ENCODE measurements at places on chromosomes 2 and 18.
A peak's percentile ranks its signal among the peaks of the same experiment; 100 is the strongest.

- no peak for DNase-seq
- H3K36me3 ChIP-seq, result no peaks in the 10 kb centered on the region
- no peaks in the 10 kb centered on the region for H3K27me3 ChIP-seq
- peak overlapping the region; percentile 95 for H3K4me3 ChIP-seq
Measured at GRCh38 chr2:231057590-231057989, 923 bp downstream of the PSMD1 start.

DNA sequence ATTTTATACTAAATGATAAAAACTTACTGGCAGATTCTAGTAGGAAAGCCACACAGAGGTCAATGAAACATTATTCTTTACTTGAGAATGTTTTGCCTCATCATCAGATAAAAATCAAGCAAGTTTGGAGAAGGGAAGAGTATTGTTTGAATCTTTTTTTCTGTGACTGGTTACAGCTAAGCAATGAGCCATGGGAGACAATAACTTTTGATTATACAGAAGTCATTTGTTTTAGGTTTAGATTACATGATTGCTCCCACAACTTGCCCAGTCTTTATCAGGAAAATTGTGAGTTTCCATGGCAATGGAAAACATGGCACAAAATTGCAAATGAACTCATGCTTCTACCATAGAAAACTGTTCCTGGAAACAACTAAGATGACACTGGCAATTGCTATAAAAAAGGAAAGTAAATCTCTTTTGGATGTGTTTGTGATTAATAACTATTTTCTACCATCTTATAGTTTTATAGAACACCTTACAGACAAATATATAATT is 476.8 kb downstream of the MBD2 start:
- DNase-seq, result peak; percentile 6
- no peak overlapping the region for H3K4me3 ChIP-seq
- no peak overlapping the region for H3K27ac ChIP-seq
- H3K27me3 ChIP-seq, result no peaks in the 10 kb centered on the region
- H3K36me3 ChIP-seq, result no peaks in the 10 kb centered on the region
- no peaks in the 10 kb centered on the region for H3K4me1 ChIP-seq

DNA sequence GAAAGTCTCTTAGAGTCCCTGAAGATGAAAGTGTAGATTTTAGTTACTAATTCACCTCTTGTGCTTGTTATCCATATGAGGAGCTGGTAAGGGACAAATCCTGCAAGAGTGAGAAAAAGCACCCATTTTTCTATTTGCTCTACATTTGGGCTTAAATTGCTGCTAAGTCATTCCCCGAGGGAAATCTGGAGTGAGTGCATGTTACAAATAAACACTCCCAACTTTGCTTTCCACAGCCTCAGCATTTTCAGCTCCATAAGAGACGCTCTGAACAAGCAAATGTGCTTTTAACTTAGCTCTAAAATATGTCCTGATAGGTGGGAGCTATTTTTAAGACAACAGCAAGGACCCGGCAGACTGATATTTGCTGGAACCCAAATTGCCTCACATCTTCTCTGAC is 126.7 kb downstream of the DPP10 start:
- H3K27ac ChIP-seq, result no peak overlapping the region
- DNase-seq, result no peak
- H3K4me1 ChIP-seq, result no peaks in the 10 kb centered on the region

DNA sequence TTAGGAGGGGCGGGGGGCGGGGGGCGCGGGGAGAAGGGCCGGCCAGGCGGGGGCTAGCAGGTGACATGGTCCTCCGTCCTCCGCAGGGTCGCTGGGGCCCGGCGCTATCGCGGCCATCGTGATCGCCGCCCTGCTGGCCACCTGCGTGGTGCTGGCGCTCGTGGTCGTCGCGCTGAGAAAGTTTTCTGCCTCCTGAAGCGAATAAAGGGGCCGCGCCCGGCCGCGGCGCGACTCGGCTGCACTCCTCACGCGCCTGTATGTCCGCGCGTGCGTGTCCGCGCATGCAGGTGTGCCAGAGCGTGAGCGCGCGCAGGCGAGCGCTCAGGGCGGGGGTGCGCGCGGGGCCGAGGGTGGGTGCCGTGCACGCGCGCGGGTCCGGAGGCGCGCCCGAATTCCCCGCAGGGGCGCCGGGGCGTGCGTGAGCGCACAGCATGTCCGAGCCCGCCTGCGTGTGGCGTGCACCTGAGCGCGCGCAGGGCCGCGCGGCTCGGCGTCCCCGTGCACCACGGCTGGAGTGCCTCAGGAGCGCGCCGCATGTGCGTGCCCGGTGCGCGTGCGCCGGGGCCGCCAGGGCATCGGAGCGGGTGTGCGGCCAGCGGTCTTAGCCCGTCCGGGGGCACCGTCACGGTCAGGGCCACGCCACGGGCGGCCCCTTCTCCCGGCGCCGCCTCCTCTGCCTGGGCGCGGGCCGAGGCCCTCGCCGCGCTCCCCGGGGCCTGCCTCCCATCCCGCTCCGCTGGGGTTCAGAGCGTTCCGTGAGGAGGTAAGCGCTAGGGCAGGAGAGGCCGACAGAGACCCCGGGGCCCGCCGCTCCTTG is 6.3 kb downstream of the SNORC start:
- H3K27ac ChIP-seq, result no peak overlapping the region
- H3K36me3 ChIP-seq, result no peaks in the 10 kb centered on the region
- peak; percentile 26 for DNase-seq
- H3K27me3 ChIP-seq, result no peaks in the 10 kb centered on the region

DNA sequence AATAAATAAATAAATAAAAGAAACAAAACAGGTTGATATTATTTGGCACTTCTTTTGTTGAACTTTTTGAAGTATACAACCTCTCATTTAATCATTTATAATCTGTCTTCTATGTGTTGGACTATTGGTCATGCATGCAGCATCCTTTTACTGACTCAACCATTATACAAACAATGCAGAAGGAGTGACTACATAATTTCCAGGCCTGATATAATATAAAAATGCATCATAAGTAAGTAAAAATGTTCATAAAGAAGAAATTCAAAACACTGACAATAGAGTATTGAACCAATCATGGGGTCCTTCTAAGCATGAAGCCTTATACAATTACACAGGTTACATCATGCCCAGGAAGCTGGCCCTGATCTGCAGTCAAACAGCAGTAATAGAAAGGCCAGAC is 141.5 kb upstream of the FN1 start:
- no peaks in the 10 kb centered on the region for H3K4me1 ChIP-seq
- no peaks in the 10 kb centered on the region for H3K27me3 ChIP-seq
- no peak for DNase-seq

DNA sequence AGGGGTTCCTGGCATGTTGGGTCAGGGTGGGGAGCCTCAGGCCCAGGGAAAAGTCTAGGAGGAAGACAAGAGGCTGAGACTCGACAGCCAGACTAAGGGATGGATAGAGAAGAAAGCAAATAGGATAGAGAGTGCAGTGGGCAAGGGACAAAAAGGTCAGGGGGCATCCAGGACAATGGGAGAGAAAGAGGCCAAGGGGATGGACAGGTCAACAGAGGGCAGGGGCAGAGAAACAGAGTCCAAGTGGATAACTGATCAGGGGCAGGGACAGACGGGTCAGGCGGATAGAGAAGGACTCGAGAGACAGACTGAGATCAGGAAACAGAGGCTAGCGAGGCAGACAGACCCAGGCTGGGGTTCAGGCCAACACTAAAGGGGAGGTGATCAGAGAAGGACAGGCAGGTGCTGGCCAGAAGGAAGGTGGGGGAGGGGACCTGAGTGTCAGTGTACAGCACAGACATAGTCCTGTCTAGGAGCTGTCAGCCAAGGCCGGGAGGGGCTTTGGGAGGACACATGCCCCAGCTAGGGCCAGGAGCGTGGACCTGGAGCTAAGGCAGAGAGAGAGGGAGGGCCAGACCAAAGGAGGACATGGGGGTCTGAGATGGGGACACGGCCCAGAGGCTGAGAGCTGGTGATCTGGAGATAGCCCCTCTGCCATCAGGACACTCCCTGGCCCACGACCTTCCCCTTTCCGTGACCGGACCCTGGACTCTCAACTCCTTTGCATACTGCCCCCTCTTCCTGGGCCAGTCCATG is 12.2 kb downstream of the ASIC4 start:
- H3K4me3 ChIP-seq, result no peak overlapping the region
- H3K36me3 ChIP-seq, result no peaks in the 10 kb centered on the region
- peaks cover 11% of the 10 kb centered on the region for H3K4me1 ChIP-seq
- no peaks in the 10 kb centered on the region for H3K27me3 ChIP-seq
- no peak overlapping the region for H3K27ac ChIP-seq
- DNase-seq, result no peak

GRCh38 chr2:8534386-8534728 is 147.5 kb upstream of the ID2 start:
- no peaks in the 10 kb centered on the region for H3K36me3 ChIP-seq
- DNase-seq, result no peak
- H3K27ac ChIP-seq, result no peak overlapping the region
- no peak overlapping the region for H3K4me3 ChIP-seq

DNA sequence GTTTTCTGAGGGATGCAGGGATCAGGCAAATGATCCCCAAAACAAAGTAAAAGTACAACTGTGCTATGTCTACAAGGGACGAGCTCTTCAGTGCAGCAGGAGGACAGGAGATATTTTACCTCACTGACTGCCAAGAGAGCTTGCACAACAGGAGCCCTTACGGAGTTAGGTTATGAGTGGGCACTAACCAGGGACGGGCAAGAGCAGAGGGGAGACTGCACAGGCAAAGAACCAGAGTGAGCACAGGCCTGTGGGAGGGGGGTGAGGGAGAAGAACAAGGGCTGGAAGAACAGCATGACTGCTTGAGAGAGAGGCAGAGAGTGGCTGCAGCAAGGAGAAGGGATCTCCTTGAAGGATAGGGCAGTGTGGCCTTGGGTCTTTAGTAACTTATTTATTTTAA is 101.1 kb upstream of the PID1 start:
- no peak for DNase-seq
- no peaks in the 10 kb centered on the region for H3K27me3 ChIP-seq
- H3K4me3 ChIP-seq, result no peak overlapping the region
- no peaks in the 10 kb centered on the region for H3K4me1 ChIP-seq
- no peak overlapping the region for H3K27ac ChIP-seq

Data from mesendoderm (in vitro differentiated cells).